ENCODE measurements at places on chromosomes 6 and 20. TPM values are rescaled to one million over a fixed set of nuclear protein-coding genes. Genes with fewer than 3 reads are reported as not detected.

UTRN gene
- total RNA-seq: 199 TPM

ABCF1 gene
- 27.4 TPM for total RNA-seq

AGPAT4 gene
- total RNA-seq: 17.2 TPM

LIME1 gene
- total RNA-seq: 3.7 TPM

CLDN20 gene
- 0.30 TPM for total RNA-seq

SH3BGRL2 gene
- total RNA-seq: 19.5 TPM

VGLL2 gene
- total RNA-seq: 2.8 TPM

- DNase-seq: no peak
These were observed 19.7 kb downstream of the TIAM2 start for GRCh38 chr6:155014670-155015300.

GRCh38 chr20:33399924-33400323 lies 1.4 kb downstream of the CDK5RAP1 start:
- no peak for DNase-seq

- DNase-seq: no peak
These were observed 1016.4 kb downstream of the KIF16B start for GRCh38 chr20:15556869-15557268.

DNA sequence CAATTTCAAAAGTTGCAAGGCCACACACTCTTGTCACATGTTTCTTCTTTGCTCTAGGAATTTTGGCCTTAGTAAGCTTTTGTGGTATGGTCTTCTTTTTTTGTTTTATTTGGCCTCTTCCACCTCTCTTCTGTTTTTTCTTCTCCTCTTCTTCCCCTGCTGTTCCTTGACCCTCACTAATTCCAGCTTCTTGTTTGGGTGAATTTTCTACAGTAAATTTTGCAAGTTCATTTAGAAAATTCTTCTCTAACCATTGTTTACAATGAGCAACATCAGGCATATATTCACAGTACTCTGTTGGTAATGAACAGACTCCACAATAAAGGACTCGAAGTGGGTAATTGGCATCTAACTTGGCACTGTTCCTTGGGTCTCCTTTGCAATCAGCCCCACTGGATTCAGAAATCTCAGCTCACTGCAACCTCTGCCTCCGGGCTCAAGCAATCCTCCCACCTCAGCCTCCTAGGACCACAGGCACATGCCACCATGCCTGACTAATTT lies 5.0 kb downstream of the ASIP start:
- DNase-seq: no peak

DNA sequence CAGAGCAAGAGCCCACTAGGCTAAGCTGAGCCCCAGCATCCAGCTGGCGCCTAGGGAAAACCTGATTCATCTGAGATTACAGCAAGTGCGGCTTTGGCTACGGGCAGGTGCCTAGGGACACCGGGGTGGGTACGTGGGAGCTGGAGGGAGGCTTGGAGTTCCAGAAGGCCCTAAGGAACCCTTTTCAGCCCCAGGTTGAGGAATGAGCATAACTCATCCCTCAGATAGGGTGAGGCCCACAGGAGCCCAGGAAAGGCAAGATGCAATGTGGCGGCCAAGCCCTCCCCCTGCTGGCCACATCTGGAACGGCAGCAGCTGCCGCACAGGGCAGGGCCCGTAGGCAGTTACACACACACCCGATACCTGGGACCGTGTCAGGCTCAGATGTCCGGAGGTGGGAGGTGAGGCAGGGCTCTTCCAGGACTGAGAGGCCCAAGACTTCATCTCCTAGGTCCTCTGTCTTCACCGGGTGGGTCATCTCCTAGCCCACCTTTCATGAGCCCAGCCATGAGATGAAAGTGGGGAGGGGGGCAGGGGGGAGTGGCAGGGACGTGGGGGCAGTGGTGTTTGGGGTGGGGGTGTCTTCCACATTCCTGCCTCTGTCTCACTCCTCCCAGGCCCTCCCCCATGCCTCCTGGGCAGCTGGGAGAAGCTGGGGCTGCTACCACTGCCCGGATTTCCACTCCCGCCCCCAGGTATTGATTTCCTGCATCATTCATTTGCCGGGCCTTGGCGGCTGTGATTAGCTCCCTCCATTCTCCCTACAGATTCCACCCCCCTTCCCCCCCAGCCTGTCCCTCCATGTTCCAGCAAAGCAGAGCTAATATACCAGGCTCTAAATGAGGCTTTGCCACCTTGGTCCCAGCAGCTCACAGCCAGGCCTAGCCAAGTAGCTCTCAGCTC lies 5.5 kb downstream of the MDGA1 start:
- peak; percentile 33 for DNase-seq

- DNase-seq: peak; percentile 15
These were observed 392 bp upstream of the SLC2A10 start for GRCh38 chr20:46709055-46709458.

GRCh38 chr6:166381733-166382499 lies 824 bp downstream of the MPC1 start:
- peak; percentile 11 for DNase-seq

DNA sequence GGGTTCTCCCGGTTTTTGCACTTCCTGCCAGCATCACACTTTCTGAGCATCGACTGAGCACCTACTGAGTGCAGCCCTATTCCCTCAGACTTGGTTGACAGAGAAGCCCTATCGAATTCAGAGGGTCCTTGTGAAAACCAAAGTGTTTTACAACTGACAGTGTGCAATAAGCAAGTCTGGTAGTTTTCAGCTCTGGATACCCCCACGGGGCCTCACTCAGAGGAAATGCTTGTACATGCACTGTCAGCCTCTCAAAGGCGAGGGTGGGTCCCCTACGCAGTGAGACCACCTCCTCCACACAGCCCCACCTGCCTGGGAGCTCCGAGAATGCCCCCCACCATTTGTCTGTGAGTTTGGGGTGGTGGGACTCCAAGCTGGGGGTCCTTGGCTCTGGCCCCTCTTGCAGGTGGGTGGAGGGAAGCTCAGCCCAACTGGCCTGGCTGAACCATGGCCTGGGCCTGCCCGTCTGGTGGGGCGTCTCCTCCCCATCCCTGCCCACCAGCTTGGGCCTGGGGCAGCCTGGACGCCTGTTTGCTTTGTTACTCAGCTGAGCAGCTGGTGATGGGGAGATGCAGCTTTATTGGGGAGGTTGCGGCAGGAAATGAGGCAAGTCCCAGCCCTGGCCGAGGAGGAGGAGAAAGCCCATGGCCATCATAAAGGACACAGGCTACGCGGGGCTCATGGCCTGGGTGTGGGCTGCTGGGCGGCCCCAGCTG lies 1.7 kb downstream of the SPDEF start:
- no peak for DNase-seq

GRCh38 chr6:27176523-27177484 lies 70.7 kb upstream of the PRSS16 start:
- peak; percentile 41 for DNase-seq

DNA sequence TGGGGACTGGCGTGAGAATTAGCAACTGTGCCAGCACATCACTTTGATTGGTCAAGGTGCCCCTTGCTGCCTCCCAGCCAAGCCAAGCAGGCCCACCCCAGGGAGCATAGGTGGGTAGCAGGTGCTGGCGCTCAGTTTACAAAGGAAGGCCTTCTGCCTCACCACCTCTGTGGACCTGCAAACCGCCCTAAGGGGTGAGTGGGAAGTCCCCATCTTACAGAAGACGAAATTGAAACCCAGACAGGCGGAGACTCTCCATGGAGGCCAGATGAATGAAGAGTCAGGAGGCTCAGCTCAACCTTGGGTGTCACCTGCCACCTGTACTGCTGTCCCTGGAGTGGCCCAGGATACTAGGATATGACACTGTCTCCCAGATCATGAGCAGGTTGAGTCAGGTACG lies 21.5 kb upstream of the MAS1L start:
- no peak for DNase-seq

GRCh38 chr6:31041372-31041974 lies 31.2 kb downstream of the MUC22 start:
- DNase-seq: no peak

GRCh38 chr6:20746024-20746423 lies 211.8 kb downstream of the CDKAL1 start:
- no peak for DNase-seq

DNA sequence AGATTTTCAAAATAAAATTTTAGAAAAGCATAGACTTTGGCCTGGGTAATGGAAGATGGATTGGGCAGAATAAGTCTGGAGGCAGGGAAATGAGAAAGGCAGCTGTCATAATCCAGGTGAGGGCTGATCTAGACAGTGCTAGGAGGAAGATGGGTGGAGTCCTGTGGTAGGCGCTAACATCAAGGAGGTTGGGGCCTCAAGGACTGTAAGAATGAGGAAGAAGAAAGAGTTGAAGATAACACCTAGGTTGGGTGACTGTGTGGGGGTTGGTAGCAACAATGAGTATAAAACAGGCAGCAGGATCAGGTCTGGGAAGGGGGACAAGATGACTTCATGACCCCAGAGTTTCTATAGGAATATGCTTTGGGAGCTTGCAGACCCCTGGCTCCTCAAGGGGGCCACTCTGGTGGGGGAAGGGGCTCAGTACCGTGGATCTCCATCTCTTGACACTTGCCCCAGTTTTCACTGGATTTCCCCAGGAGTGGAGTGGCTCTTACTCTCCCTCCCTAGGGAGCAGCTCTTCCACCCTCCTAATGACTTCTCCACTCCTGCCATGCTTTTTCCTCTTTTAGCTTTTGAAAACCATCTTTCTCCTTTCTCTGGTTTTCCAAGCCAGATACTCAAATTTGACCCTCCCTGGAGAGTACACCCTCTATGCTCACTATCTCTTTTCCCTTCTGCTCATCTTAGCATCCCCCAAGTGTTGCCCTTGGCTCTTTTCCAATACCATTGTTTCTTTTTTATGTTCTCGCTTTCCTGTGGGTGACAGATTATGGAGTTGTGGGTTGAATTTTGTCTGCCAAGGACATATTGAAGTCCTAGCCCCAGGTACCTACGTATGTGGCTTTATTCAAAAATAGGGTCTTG lies 14.8 kb downstream of the TRIM31 start:
- no peak for DNase-seq

- no peak for DNase-seq
These were observed 30.8 kb downstream of the FBXO30 start for GRCh38 chr6:145783796-145784195.

DNA sequence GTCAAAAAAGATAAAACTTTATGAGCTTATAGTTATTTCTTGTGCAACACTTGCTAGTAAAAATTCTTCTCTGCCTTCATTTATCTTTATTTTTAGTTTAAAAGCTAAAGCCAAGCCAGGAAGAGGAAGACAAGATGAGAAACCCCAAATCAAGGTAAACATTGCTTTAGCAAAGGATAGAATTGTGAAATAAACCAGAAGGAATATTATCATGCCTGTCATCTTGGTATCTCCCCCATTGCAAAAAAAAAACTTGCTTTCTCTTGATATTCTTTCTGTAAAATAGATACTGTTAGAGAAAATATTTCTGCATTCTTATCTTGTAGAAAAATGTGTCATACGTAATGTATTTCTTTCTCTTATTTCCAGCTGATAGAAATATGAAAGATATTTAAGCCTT lies 432.8 kb downstream of the GJA1 start:
- DNase-seq: no peak

- DNase-seq: no peak
These were observed 953.4 kb downstream of the KIF16B start for GRCh38 chr20:15619816-15620215.

- no peak for DNase-seq
These were observed 68.1 kb downstream of the EPHA7 start for GRCh38 chr6:93351222-93351621.

- DNase-seq: no peak
These were observed 12.7 kb upstream of the ZBTB46 start for GRCh38 chr20:63843778-63844177.

DNA sequence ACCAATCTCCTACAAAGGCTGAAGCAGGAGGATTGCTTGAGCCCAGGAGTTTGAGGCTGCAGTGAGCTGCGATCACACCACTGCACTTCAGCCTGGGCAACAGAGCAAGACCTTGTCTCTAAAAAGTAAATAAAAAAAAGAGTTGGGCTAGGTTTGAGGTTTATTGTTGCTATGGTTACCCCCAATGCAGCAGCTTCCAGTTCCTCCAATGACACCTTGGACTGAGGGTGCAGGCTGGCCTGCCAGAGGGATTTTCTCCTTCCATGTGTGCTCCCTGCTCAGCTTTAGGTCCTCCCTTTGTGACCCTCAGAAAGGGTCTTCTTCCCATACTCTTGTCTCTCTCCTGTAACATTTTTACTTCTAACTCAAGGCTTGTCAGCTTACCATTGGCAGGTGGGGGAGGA lies 10.6 kb upstream of the TBC1D20 start:
- DNase-seq: no peak

DNA sequence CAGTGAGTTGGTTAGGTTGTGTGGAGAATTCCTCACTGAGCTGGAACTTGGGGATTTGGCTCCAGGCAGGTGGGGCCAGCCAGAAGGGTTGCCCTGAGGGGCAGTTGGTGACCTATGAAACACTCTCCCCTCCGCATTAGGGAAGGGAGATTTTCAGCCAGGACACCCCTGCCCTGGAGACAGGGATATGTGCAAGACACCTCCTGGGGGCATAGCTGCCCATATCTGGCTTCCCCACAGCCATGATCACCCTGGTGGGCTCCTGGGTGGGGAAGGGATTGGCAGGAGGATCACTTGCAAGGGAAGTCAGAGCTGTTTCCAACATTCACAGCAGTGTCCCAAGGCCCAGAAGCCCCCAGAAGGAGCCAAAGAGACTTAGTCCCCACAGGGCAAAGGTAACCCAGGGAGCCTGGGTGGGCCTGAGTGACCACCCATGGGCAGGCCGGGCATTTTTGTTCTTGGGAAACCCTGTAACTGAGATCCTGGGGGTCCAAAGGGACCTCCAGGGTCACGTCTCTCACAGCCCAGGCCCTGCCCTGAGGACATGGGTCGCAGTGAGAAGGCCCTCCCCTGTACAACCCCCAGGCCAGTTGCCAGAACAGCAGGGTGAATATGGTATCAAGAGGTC lies 145.8 kb downstream of the MRPL14 start:
- no peak for DNase-seq

DNA sequence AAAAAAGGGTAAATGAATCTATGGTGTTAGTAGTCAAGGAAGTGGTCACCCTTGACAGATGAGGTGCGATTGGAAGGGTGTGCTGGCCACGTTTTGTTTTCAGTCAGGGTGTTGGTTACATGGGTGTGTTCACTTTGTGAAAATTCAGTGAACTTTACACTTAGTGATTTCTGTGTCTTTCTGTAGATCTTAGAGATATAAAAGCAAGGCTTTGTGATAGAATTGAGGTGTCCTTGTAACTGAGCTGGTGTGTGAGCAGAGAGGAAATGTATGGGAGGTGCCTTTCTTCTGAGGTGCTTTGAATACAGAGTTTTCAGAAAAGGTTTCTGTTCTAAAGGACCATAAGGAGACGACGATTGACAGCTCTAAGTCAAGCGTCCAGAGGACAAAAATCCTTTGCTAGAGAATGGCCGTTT lies 90.5 kb downstream of the SAMD3 start:
- DNase-seq: no peak

DNA sequence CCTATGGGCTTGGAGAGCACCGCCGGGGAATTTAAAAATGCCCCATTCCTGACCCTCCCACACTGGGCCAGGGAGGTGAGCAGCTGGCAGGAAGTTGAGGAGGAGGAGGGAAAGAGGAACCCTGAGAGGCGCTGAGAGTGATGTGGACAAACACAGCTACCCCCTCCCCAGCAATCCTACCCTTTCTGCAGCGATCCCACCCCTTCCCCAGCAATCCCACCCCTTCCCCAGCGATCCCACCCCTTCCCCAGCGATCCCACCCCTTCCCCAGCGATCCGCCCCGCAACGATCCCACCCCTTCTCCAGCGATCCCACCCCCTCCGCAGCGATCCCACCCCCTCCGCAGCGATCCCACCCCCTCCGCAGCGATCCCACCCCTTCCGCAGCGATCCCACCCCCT lies 111.6 kb downstream of the SYCP2 start:
- no peak for DNase-seq
